GM04503 (cell line): ENCODE measurements at places on chromosomes 12 and 14.

- DNase-seq, result no peak
Measured at GRCh38 chr14:20714593-20715250, 26.2 kb downstream of the ANG start.

GRCh38 chr12:70843363-70843762 is 77.2 kb downstream of the PTPRR start:
- no peak for DNase-seq

DNA sequence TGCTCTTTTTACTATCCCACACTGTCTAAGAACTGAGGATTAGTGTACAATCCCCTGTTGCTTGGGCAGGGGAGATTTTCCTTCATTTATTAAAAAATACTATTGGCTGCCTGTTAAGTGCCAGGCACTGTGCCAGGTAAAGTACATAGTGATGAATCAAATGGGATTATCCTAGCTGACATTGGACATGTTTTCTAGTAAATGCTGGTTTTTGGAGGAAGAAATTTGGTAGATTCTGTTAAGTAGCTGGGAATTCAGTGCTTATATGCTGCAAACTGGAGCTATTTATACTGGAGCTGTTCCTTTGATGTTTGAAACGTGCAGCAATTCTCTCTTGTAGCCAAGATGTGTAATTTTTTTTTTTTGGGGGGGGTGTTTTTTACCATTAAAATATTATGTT is 299.6 kb downstream of the EMP1 start:
- no peak for DNase-seq

- no peak for DNase-seq
Measured at GRCh38 chr12:52636189-52636588, 15.8 kb downstream of the KRT2 start.

DNA sequence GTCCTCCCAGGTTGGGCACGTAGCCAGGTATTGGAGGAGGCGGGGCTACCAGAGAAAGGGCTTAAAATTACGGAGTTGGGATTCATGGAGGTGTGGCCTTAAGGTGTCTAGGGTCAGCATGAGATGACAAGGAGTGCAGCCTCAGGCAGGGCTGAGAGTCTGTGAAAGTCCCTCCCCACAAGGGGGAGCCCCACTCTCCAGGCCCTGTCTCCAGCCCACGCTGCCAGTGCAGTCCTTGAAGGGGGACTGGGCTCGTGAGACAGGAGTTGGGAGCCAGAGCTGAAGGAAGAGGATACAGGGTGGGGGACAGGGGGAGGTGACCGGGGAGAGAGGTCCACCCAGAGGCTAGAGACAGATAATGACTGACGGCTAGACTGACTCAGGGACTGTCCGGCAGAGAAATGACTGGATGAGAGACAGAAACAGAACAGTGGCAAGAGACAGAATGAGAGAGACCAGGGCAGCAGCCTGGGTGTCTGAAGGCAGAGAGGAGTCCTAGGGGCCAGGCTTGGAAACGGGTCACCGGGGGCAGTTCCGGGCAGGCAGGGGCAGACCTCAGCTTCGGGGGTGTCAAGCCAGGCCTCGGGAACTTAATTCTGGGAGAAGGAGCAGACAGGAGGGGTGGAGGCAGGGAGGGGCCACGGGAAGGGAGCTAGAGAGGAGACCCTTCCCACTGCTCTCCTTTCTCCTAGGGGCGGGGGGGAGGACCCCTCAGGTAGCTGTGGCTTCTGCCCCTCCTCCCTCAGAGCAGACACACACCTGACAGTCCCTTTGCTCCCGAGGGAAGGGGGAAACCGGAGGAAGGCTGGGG is 970 bp downstream of the CDH24 start:
- no peak for DNase-seq

DNA sequence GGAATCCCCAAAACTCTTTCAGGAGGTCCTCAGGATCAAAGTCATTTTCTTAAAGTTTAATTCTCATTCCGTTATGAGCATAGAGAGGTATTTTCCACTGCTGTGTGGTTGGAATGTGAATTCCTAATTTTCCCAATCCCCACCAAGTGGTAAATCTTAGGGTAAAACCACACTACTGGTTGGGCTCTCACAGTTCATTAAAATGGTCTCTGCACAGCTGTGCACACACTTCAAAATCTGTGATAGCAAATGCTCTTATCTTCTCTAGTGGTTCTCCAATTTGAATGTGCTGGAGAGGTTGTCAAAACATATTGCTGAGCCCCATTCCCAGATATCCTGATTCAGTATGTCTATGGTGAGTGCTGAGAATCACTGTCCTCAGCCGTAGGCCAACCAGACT is 189.1 kb downstream of the BMP4 start:
- DNase-seq, result no peak

DNA sequence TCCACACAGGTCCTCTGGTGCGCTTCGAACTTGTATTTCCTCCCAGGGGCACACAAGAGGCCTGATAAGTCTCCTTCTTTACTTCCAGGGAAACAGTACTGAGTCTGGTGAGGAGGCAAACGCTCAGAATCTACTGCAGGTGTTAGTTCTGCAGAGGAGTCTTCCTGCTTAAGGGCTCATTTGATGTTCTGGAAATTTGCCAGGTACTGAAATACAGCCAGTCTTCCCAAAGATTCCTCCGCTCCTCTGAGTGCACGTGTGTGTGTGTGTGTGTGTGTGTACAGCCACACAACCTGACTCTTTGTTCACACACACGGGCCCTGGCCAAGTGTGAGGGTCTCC is 92.0 kb downstream of the FBXL14 start:
- no peak for DNase-seq

- DNase-seq, result no peak
Measured at GRCh38 chr14:64478634-64479250, 13.4 kb downstream of the AKAP5 start.

DNA sequence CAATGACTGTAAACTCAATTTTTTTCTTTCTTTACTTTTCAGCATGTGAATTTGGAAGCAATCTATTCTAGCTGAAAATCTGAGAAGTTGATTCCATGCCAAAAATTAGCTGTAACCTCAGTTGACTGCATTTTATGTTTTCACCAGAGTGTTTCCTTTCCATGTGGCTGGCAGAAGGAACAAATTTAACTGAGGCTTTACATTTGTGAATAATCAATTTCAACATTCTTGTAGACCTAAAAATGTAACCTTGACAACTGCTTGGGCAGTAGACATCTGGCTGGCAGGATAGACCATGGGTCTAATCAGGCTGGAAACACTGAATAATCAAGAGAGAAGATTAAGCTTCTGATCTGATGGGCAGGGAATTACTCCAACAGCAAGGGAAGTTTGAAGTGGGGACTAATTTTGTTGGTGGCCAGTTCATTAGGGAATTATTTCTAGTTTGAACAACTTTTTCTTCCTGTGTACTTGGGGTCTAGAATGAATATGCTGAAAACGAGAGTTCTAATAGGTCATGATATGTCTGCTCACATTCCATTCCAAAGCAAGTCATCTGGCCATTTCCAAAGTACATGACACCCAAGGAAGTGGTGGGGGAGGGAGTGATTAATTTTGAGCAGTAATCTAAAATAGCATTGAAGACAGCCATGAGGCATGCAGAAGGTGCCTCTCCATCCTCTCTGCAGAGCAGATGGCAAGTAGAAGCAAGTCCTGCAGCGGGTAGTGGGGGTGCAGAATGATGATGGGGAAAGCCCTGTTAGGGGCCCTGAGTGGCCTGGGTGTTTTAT is 68.2 kb downstream of the ATP23 start:
- DNase-seq, result no peak

- DNase-seq, result no peak
Measured at GRCh38 chr12:58776144-58776543, 144.2 kb downstream of the LRIG3 start.

- no peak for DNase-seq
Measured at GRCh38 chr12:91104812-91105466, 6.4 kb downstream of the LUM start.

DNA sequence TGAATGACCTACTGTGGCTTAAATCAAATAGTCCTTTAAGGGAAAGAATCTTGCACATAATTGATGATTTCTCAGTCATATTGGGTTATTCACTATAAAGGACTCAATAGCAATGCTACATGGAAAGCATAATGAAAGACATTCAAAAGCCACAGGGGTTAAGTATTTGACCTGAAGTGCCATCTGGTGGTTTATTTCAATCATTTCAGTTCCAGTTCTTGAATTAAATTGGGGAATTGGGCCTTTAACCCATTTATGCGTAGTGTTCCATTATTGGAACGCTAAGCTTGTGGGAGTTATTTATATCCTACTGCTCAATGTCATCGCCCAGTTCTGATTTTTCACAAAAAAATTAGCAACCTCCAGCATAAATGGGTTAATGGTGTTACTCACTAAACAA is 41.3 kb upstream of the C12orf71 start:
- DNase-seq, result no peak

DNA sequence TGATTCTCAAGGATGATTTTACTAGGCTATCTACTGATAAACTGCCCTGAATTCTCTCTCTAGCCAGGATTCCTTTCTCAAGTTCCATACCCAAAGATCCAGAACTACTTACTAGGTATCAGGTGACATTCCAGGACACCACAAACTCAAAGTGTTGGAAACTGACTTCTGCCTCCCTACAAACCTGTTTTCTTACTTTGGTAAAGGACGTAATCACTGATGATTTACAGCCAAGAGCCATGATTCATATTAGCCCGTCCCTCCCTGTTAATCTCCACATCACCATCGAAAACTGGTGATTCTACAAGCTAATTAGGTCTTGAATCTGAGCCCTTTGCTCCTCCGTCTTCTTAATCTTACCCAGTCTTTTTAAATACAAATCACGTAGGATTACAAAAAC is 1.0 kb upstream of the ATG14 start:
- no peak for DNase-seq

- DNase-seq, result no peak
Measured at GRCh38 chr12:8678661-8679111, 16.1 kb upstream of the MFAP5 start.

DNA sequence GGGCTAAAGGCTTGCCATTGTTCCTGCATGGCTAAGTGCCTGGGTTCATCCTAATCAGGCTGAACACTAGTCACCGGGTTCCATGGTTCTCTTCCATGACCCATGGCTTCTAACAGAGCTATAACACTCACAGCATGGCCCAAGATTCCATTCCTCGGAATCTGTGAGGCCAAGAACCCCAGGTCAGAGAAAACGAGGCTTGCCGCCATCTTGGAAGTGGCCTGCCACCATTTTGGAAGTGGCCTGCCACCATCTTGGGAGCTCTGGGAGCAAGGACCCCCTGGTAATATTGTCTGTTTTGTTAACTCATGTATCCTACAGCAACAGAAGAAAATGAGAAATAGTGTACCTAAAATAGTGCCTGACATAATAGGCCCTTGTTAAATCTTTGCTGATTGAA is 92.7 kb downstream of the ADAMTS20 start:
- DNase-seq, result no peak
